ENCODE measurements at places on chromosomes 2 and 18.

GRCh38 chr2:3440477-3440876, 61.0 kb downstream of the TRAPPC12 start:
- DNase-seq, result no peak

GRCh38 chr2:126241001-126241400, 415.0 kb upstream of the GYPC start:
- no peak for DNase-seq

GRCh38 chr2:212732860-212733259, 194.3 kb upstream of the ERBB4 start:
- no peak for DNase-seq

GRCh38 chr2:98438190-98439133, 6.2 kb upstream of the INPP4A start:
- DNase-seq, result no peak

- DNase-seq, result no peak
These were observed 36.9 kb upstream of the ITM2C start for GRCh38 chr2:230827774-230828271.

DNA sequence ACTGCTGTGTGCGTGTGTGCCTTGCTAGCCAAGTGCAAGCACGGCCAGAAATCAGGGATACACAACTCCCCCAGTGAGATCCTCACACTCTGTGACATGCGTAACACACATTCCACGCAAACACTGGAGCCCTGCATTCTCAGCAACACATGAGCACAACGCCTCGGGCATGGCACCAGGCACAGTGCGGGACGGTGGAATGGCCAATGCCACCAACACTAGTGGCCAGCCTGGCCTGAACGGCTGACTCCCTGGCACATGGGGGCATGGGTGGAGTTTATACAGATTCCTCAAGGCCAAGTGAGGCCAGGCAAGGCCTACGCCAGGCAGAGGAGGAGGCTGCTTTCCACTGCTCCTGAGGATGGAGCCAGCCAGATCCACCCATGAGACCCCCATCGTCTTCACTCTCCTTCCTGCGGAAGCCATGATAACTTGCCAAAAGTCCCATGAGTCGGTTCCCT, 56.2 kb downstream of the ANKMY1 start:
- DNase-seq, result no peak

DNA sequence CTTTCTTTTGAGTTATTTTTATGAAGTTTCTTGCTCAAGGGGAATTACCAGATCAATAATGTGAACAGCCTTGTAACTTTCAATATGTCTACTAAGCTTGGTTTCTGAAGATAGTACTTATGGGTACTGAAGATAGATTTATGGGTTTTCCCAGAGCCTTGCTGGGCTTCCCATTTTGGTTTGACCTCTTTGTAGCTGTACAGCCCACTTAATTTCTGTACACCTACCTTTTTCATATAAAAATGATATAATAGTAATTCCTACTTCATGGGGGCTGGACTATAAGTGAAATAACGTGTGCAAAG, 22.2 kb downstream of the IL1R2 start:
- no peak for DNase-seq

- peak; percentile 58 for DNase-seq
These were observed 153.0 kb downstream of the TMEM247 start for GRCh38 chr2:46632349-46632748.

DNA sequence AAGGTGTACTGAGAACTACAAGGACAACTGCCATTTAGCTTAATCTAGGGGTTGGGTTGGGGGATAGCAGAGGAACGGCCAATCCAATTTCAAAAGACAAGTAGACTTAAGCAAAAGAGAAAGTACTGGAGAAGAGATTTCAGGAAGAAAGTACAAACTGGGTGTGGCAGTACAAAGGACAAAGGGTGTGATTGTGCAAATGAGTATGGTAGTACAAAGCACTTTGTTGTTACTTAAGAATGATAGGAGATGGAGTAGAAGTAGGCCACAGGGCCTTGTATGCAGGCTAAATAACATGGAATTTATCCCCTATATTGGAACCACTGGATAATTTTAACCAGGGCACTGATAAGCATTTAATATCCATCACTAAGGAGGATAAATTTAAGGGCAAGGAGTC, 4.7 kb upstream of the ORC2 start:
- DNase-seq, result no peak

- DNase-seq, result peak; percentile 10
These were observed 130.9 kb upstream of the RAB12 start for GRCh38 chr18:8478166-8478967.

DNA sequence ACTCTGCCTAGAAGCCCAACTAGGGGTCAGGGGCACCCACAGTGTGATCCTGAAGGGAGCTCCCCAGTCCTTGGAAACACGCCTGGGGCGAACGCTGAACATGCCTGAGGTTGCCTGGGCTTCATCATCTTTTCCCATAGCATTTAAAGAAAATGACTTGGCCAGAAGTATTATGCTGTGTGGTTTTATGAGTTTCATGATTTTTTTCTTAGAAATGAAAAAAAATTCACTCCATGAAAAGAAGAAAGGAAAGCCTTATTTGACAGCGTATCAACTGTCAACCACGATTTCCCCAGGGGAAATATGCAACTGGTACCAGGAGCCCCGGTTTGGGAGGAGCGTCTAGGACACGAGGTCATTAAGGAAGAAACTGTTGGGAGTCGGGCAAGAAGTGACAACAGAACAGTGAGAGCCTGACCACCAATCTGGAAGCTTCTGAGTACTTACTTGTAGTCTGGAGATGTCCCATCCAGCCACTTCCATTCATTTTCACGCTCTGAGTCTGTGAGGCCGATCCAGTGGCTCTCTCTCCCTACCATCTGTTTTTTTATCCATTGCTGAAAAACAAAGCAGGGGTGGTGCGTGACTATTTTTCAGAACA, 63.5 kb upstream of the THOC1 start:
- peak; percentile 92 for DNase-seq

- DNase-seq, result no peak
These were observed 1002.3 kb downstream of the TDRD15 start for GRCh38 chr2:22126106-22126505.

DNA sequence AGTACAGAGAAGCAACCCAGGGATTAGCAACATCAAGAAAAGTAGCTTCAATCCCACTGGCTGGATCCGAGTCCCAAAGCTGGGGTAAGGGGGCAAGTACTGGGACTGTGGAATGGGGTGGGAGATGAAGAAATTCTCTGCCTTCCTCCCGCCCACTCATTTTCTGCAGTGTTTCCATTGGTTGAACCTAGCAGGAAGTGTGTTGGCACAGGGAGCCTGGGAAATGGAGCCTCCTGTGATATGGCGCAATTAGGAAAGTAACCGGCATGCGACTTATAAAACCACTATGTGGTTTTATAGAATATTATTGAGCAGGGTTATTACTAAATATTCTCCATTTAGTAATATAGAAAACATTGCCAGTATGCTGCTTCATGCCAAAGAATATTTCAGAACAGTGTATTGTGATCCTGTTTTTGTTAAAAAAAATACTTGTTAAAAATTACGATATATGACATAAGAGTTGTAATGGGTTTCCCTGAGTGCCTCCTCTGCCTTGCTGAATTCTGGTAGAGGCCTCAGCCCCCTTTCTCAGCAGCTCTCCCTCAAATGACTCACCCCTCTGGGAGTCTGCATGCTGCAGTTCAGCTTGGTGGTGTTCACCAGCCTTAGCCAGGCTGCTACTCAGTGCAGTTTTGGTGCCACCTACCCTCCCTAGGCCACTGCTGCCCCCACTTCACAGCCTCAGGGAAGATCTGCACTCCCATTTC, 60.5 kb downstream of the HK2 start:
- DNase-seq, result peak; percentile 94

Data from stromal cell of bone marrow (primary cell).